ENCODE measurements at places on chromosomes 2 and 18. TPM values are rescaled to one million over a fixed set of nuclear protein-coding genes. Genes with fewer than 3 reads are reported as not detected.

Gene FHOD3
- 2.8 TPM for total RNA-seq

Gene RUFY4
- not detected for total RNA-seq

Gene SDC1
- 169 TPM for total RNA-seq

Gene RAD51AP2
- not detected for total RNA-seq

Gene CD8A
- 0.37 TPM for total RNA-seq

Gene CTLA4
- total RNA-seq, result not detected

Gene SLC40A1
- total RNA-seq, result 3.4 TPM

Data from A549 treated with CORT108297 at 1 μM for 4 hours (cell line).